ENCODE measurements at places on chromosomes 2 and 18.

GRCh38 chr2:38704664-38705063 lies 38.8 kb downstream of the GALM start:
- DNase-seq = no peak

DNA sequence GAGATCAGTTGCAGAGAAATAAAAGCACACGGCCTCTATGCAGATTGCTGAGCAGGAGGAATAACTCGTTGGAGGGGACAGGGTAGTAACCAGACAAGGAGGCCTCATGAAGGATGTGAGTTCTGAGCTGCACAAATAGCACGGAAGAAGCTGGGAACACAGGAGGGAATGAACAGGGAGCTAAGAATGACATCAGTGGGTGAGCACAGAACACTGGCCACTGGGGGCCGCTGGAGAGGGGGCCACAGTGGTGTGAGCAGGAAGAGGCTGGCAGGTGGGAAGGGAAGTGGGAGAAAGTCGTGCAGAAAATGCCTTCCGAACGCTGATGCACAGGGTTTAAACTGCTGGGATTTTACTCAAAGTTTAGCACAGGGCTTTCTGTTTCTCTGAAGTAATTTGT lies 61.0 kb downstream of the ZAP70 start:
- peak; percentile 37 for DNase-seq

DNA sequence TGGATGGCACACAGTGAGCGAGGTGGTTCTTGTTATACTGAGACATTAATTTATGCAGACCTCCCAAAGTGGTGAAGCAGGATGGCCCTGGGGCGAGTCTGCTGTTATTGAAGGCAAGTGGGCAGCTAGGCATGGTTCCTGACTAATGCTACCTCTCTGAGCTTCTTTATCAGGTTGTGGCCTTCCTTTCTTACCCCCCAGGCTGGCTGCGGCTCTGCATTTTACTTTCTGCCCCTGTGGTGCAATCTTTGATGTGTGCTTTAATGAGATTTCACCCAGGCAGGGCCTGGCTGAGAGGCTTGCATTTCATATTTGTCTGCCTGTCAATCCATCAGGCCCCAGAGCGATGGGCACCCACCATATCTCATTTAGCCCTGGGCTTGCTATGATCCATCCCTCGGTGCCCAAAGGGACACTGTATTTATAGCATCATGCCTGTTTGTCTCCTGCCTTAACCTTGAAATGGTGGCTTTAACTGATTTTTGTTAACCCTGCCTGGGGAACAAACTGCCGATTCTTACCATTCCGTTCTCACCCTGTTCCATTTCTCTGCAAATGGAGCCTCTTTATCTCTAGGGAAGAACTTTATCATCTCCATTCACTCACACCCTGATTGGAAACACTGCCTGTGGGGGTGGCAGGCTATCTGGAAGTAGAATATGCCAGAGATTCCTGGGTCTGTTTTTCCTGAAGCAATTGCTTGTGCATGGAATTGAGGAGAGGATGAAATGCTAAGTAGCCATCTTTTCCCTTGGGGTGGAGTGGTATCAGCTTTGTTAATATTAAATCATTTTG lies 316.2 kb upstream of the THSD7B start:
- DNase-seq = no peak

- no peak for DNase-seq
Measured at GRCh38 chr2:145845923-145846322, 1326.0 kb upstream of the ZEB2 start.

DNA sequence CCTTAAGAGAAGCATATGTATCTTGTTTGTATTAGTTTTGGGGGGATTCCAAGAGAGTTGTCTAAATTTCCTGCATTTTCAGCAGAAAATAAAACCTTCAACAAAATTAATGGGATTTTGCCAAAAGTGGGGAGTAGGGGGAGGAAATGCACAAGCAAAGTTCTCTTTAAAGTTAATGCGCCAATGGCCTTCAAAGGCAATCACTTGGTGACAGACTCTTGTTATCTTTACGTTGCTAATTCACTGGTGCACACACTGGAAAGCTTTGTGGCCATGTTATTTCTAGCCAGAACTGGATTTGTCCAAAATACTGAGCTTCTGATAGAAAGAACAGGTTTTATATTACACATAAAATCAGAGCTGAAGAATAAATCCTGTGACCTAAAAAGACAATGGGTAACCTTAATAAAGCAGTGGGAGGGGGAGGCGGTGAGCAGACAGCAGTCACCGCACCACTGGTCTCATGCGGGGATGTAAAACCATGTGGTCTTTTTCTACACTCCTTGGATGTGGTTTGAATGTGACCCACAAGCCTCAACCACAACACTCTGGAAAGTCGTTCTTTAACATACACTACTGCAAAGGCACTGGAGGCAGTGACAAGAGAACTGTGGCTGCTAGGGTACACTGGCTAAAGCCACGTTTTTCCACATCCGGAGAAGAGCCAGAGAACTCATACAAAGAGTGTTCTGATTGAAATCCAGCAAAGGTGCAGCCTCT lies 176.9 kb upstream of the SMAD7 start:
- DNase-seq = no peak

- no peak for DNase-seq
Measured at GRCh38 chr2:233419602-233420391, 65.5 kb downstream of the DGKD start.

GRCh38 chr2:121297217-121297830 lies 12.3 kb upstream of the TFCP2L1 start:
- DNase-seq = peak; percentile 50

DNA sequence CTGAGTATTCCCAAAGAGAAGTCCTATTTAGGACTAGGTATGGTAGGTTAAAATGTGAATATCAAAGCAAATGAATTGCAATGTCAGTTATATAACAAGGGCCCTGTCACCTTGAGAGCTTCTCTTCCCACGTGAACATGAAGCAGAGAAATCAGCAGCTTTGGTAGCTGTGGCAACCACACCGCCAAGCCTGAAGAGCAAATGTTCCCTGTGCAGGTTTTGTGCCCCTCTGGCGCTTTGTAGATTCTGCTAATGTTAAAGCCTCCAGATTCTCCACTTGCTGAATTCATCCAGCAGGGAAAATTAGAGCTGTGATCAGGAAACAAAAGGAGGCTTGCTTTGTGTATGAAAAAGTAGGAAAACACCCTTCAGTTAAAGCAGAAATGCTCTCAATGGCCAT lies 322.6 kb downstream of the RBM43 start:
- DNase-seq = no peak

DNA sequence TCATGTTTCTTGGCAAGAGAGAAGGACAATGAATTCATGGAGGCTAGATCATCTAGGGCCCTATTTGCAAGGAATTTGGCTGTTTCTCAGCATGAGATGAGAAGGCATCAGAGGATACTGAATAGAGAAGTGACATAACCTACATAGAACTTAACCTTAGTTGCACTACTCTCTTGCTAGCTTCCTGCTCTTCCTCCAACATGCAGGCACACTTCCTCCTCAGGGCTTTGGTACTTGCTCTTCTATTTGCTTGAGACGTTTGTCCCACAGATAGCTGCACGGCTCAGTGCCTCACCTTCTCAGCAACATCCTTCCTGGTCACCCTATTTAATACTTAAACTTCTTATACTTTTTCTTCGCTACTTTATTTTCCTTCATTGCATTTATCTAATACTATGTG lies 20.0 kb upstream of the LANCL1 start:
- no peak for DNase-seq

- DNase-seq = no peak
Measured at GRCh38 chr2:201978986-201979385, 54.7 kb upstream of the FZD7 start.

DNA sequence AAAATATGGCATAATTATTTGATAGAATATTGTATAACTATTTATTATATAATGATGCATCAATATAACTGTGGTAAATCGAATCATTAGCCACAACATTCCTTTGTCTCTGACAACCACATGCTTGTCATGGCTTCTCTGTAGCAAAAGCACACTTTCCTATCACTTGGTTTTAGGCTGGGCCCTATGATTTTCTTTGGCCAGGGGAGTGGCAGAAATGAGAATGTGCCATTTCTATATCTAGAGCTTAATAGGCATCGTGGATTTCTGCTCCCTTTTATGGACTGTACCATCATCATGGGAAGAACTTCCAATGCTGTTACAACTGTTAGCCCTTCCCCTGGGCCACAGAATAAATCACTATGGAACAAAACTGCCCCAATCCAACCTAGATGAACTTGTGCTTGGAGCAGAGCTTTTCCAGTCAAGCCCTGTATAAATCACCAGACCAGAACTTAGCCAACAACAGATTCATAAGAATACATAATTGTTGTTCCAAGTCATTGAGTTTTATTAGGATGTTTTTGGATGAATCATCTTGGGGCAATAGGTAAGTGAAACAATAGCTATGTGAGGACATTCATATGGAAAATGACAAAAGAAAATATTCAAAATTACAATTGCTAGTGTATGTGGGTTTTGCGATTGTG lies 715.8 kb downstream of the ERBB4 start:
- no peak for DNase-seq

DNA sequence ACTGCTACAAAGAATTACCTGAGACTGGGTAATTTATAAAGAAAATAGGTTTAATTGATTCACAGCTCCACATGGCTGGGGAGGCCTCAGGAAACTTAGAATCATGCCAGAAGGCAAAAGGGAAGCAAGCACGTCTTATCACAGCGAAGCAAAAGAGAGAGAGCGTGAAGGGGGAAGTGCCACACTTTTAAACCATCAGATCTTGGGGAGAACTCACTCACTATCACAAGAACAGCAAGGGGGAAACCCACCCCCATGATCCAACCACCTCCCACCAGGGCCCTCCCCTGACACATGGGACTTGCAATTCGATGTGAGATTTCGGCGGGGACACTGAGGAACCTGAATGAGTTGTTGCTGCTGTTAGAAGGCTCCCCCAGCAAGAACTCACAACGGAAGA lies 220.2 kb upstream of the PIEZO2 start:
- no peak for DNase-seq

GRCh38 chr2:190443778-190444481 lies 35.8 kb downstream of the MFSD6 start:
- no peak for DNase-seq

GRCh38 chr18:36284268-36284667 lies 13.2 kb upstream of the FHOD3 start:
- DNase-seq = no peak

Measured in SHP77 (cell line).